ENCODE measurements at places on chromosomes 5 and 9.

DNA sequence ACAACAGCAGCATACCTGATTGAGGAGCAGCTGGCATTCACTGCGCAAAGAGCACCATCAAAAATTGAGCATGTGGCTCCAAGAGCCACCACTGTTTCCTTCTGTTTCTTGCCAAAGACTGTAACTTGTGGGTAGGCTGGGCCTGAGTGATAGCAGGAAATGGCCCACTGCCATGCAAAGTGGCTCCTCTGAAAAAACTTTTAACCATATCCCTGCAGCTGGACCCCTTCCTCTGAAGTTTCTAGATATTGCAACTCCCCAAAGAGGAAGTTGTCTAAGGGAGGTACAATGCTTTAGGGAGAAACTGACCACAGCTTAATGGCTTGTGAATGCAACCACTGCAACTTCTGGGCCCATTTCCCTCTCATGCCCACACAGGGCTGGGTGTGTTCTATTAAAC is 355.4 kb upstream of the PDE4D start:
- no peak for DNase-seq

DNA sequence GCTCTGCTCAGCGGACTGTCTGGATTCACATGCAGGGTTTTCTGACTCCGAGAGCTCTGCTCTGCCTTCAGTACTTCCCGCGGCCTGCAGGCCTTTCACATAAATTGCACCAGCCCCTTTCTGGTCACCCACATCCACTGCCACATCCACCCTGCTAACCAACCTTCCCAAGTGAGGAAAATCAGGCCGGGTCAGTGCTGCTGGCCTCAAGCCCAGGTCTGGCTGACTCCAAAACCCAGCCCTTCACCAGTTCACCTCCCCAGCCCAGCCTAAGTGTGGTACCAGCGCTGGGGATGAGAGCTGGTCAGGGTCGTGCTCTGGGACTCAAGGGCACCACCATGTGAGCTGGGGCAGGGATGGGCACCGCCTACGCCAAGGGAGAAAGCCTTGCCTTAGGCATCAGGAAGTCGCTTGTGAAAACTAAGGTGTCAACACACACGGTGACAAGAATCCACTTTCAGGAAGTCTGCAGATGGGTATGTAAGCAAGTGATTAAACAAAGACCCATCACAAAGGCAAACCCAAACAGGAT is 12.3 kb downstream of the LMAN2 start:
- DNase-seq: no peak

- no peak for DNase-seq
Observed at GRCh38 chr5:125550274-125550673, 803.8 kb upstream of the ZNF608 start.

DNA sequence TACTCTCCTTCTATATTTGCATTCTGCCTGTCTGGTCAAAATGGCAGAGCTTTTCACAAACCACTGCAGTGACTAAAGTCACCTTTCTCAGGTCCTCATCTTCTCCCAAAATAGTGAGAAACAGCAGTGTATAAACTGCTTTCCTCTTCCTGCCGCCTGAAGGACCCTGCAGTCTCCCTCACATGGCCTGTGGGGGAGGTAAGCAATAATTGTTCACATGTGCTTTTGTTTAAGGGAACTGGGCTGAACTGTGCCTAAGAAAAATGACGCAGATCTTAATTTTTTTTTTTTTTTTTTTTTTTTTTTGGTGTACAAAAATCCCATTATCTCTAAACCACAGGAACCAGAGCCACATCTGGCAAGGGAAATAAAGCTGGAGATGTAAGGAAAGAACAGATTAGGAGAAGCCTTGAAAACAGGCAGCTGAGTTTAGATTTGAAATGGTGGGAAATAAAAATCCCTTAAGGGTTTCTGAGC is 131.7 kb upstream of the VLDLR start:
- DNase-seq: no peak

GRCh38 chr5:14153932-14154731 is 11.0 kb downstream of the TRIO start:
- no peak for DNase-seq

- DNase-seq: peak; percentile 10
Observed at GRCh38 chr5:160434022-160434531, 12.4 kb downstream of the PTTG1 start.

- DNase-seq: no peak
Observed at GRCh38 chr5:130337179-130337888, 433.1 kb downstream of the CHSY3 start.

DNA sequence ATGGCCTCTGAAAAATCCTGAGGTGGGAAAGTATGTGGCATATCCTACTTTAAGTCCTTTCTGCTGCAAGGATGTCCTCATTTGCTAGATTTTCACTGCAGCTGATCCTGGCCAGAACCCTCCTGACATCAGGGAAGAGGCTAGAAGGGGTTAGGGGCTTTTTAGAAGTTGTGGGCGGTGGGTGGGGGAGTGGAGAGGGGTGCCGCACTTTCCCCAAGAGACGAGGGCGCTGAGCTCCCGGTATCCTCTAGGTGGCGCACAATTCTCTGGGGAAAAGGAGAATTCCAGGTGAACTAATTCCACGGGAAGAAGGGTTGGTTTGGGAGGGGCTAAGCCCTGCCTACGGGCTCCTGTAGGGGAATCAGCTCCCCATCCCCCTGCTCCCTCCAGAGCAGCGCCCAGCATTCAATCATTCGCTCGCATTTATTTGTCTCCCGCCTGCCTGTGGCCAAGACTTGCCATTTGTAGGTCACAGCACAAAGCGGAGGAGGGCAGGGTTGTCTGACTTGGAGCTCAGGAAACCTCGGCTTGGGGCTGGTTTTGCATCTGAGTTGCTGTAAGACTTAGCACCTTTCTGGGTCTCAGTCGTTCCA is 42.9 kb upstream of the HAND1 start:
- no peak for DNase-seq

DNA sequence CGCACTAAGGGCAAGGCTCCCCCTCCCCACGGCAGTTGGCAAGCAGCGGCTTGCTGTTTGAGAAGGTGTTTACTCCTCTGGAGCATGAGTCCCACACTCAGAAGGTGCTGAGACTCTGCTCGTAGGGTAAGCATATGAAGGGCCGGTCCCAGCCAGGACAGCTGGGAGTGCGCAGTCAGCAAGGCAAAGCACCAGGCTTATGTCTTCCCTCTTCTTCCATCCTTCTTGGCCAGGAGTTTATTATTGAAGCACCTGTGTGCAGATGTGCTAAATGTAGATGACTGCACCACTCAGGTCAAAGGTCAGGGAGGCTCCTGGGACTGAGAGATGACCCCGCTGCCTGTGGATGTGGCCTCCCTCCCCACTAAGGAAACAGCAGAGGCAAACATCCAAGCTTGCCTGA is 27.0 kb upstream of the CDKN2AIPNL start:
- DNase-seq: no peak

DNA sequence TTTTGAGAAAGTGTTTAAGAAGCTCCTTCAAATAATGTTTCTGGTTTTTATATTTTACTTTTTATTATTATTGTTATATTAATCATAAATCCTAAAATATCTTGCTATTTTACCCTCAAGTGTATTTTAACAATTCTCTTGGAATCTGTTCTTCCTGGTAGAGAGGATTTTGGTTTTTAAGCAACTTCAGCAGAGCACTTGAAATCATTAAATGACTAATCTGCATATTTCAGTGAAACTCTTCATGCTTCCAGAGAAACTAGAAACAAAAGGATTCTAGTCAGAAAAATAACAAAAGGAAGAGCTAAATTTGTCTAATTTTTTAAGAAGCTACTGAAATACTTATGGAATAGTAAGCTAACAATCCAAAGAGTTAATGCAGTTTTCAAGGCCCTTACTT is 1057.3 kb downstream of the TLE1 start:
- DNase-seq: no peak

GRCh38 chr5:122101636-122102285 is 23.7 kb upstream of the LOX start:
- no peak for DNase-seq

DNA sequence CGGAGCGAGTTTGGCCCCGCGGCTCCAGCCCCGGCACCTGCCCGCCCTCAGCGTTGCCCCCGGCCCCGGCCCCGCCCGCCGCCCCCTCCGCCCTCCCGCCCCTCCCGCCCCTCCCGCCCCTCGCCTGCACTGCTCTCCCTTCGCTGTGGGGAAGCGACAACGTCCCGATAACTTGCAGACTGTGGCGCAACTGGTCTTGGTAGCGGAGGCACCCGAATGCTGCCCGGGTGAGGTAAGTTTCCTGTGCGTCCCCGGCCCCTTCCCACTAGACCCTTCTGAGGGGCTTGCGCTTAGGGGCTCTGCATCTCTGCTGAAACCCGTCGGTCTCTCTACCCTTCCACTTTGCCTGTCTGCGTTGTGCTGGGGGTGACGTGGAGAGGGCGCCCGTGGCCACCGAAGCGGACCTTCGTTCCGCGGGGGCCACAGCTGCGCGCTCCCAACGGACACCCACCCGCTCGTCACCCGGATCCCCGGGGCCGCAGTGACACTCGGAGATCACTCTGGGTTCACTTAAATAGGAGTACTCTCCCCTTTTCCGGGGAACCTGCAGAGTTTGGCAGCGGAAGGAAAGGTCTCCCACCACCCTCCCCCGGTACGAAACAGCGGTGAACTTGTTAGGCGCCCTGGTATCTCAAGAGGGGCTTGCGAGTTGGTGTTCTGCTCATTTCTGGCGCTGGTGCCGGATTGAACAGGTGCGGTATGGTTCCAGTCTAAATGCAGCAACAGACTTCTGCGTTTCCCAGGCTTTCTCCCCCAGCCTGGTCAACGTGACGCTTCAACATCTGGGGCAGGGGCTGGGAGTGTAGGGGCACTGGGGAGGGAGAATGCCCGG is 707 bp downstream of the PIP5K1B start:
- no peak for DNase-seq

GRCh38 chr5:168992016-168992415 is 308.9 kb downstream of the SLIT3 start:
- DNase-seq: no peak

- DNase-seq: no peak
Observed at GRCh38 chr5:102986074-102986473, 133.9 kb downstream of the GIN1 start.

DNA sequence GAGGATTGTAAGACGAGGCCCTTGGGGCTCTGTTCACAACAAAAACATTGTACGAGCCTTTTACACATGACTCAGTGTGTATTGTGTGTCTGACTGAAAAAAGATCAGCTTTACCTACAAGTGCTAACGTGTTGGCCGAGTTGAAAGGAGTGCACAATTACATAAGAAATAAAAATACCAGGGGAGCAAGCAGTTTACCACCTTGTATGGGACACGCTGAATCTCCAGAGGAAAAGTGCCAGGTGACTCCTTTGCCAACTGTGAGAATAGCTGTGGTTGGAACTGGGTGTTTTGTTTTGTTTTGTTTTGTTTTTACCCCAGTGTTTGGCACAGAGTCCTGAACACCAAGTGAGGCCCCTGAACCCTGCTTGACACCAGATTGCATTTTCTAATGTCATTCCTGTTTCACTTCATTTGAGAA is 32.8 kb upstream of the ZSWIM6 start:
- DNase-seq: no peak

DNA sequence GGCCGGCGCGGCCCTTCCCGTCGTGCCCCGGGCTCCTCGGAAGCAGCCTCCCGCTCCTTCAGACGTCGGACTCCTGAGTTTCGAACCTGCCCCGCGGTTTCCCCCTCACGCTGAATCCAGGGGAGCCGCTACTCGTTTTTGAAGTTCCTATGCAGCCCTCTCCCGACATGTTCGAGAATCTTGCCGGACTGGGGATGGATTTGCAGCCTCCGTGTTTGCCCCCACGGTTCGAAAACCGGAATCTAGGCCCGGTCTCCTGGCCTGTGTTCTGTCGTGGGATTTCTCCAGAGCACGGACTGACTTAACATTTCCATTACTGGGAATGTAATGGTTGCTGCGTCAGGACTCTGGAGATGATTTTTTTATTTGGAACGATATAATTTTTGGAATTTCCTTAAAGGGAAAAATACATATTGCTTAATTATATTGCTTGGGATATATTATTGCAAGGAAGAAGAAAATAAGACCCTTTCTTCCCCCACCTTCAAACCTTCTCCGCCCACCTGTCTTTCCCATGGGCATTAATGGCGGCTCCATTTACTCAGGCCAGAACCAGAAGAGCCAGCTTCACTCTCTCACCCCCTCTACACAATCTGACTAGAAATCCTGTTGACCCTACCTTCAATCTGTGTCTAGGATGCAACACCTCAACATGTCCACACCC is 8.5 kb upstream of the MGAT1 start:
- peak; percentile 59 for DNase-seq

- no peak for DNase-seq
Observed at GRCh38 chr5:6682239-6682638, 31.0 kb upstream of the TENT4A start.

DNA sequence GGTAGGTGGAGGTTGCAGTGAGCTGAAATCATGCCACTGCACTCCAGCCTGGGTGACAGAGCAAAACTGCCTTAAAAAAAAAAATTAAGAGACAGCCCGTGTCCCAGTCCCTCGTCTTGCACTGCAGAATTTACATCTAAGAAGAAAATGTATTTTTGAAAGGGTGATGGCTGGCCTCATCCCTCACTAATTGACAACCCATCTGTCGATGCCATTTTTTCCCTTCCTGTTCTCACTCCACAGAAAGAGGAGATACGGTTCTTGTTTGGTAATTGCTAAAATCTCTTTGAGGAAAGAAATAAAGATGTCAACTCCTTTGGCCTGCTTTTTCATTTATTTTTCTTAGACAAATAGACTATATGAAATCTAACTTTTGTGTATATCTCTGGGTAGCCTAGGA is 2.4 kb upstream of the LSM11 start:
- no peak for DNase-seq

GRCh38 chr5:2288968-2289367 is 406.2 kb upstream of the IRX4 start:
- DNase-seq: no peak

GRCh38 chr9:92180669-92181181 is 65.5 kb upstream of the SPTLC1 start:
- no peak for DNase-seq

DNA sequence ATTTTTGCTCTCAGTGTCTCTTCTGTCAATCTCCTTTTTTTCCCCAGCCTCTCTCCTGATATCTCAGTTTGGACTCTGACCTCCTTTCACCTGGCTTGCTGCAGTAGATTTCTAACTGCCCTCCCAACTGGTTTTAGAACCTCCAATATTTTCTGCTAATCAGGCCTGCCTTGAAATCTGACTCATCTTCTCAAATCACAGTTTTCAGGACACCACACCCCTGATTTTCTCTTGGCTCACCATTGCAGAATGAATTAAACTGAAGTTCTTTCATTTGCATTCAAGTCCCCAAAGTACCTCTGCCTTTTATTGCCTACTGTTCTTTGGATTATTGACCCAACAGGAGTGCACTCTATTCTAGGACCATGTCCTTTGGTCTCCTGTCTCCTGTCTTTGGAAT is 310.4 kb upstream of the TRPC7 start:
- no peak for DNase-seq

DNA sequence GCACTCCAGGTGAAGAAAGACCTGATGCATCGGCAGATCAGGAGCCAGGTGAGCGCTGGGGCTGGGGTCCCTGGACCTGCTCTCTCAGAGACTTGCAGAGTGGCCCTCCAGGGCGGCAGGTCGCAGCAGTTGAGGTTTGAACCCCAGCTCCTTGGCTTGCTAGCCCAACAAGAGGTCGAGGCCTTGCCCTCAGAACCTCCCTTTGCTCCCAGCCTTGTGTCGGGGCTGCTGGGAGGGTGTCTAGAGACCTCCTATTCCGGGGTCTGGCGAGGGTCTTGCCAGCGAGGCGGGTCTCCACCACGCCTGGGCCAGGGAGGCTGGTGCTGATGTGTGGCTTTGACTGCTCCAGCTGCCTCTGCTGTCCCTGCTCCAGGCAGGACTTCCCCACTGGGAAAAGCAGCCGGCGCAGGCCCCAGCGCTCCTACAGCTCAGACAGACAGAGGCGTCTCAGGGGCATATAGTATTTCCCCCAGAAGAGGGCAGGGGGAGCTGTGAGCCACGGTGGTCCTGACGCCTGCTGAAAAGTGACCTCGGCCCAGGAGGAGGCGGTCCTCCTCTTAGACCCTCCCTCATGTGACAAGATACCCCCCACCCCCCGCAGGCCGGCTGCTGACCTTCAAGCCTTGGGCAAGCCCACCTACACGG is 38.3 kb downstream of the LRSAM1 start:
- DNase-seq: no peak
